ENCODE measurements at places on chromosomes 3 and 15. TPM values are rescaled to one million over a fixed set of nuclear protein-coding genes. Genes with fewer than 3 reads are reported as not detected.

ACTL6A gene
- 86.5 TPM for total RNA-seq

GRCh38 chr15:58522391-58522790 lies 90.6 kb downstream of the LIPC start:
- H3K27ac ChIP-seq: peak overlapping the region; percentile 58
- H3K36me3 ChIP-seq: no peaks in the 10 kb centered on the region
- peaks cover 44% of the 10 kb centered on the region for H3K4me1 ChIP-seq
- DNase-seq: no peak

DAG1 gene
- 18.8 TPM for total RNA-seq

DNA sequence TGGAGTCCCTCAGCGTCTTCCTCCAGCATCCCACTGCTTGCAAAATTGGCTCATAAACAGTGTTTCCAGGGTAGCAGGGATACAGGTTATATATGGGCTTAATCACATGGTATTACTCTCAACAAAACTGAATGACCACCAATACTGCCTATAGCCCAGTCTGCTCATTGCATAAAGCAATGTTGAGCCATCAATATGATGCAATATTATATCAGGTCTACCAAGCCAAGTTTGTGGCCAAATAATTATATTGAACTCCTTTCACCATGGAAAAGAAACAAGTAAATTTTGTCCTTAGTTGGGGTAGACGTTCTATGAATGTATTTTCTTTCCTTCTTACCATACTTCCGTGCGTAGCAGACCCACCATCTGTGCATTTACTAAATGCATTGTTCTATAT lies 652.3 kb downstream of the ROBO1 start:
- no peak overlapping the region for H3K4me3 ChIP-seq
- H3K36me3 ChIP-seq: no peaks in the 10 kb centered on the region
- no peaks in the 10 kb centered on the region for H3K4me1 ChIP-seq
- no peak overlapping the region for H3K27ac ChIP-seq
- H3K27me3 ChIP-seq: no peaks in the 10 kb centered on the region

MKRN3 gene
- 0.91 TPM for total RNA-seq

DNA sequence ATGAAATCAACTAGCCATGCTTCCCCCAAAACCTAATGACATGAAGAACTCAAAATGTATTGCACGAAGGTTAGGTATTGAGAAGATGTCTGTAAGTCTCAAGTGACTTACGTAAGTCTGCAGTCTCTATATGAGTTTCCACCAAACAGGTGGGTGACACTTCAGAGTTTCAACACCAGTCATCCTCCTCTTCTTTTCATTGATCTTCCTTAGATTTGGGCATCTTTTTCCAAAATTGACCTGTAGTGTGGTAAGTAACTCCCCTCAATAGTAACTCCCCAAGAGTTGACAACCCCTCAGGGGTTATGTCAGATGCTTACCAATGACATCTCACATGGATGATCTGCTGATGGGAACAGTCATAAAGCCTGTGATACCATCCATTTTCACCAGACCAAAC lies 46.1 kb downstream of the GPR176 start:
- H3K27me3 ChIP-seq: peaks cover 25% of the 10 kb centered on the region
- no peak overlapping the region for H3K27ac ChIP-seq
- DNase-seq: no peak
- no peak overlapping the region for H3K4me3 ChIP-seq

DNA sequence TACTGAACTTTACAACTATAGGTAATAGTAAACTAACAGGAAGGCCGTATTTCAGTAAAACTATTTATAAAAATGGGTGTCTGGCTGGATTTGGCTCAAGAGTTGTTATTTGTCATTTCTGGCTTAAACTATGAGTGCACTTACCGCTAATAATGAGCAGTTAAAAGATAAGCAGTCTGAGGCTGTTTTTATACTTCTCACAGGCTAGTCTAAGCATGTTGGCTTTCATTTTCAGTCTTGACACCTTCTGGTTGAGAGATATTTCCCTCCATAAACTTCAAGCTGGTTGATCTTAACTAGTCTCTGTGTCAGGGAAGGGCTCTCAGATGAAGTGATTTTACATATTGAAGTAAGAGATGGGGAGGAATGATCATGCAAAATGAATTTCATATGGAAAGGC lies 96.1 kb downstream of the RSRC1 start:
- no peak overlapping the region for H3K27ac ChIP-seq
- no peaks in the 10 kb centered on the region for H3K27me3 ChIP-seq
- peaks cover 30% of the 10 kb centered on the region for H3K36me3 ChIP-seq
- no peaks in the 10 kb centered on the region for H3K4me1 ChIP-seq

USP3 gene
- total RNA-seq: 48.3 TPM

C3orf20 gene
- total RNA-seq: 0.11 TPM

CCDC54 gene
- total RNA-seq: not detected

DNA sequence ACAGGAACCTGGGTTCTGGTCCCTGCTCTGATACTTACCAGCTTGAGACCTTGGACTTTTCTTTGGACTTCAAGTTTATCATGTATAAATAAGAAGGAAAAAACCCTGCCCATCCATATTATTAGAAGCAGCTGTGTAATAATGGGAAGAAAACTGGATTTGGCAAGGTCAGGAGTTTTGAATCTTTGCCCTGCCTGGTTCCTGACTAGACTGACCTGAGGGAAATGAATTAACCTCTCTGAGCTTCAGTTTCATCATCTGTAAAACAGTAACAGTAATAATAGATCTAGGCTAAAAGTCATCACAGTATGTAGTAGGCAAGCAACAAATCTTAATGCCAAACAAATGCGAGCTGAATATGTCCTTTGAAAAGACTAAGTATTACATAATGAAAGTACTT lies 68.8 kb downstream of the FSIP1 start:
- H3K27ac ChIP-seq: no peak overlapping the region
- H3K27me3 ChIP-seq: no peaks in the 10 kb centered on the region
- no peaks in the 10 kb centered on the region for H3K36me3 ChIP-seq
- no peaks in the 10 kb centered on the region for H3K4me1 ChIP-seq

- H3K27me3 ChIP-seq: peaks cover 11% of the 10 kb centered on the region
- no peak overlapping the region for H3K27ac ChIP-seq
- H3K4me1 ChIP-seq: no peaks in the 10 kb centered on the region
- no peaks in the 10 kb centered on the region for H3K36me3 ChIP-seq
These were observed 1.1 kb downstream of the IQCF6 start for GRCh38 chr3:51777985-51778384.

GRCh38 chr3:169668072-169668956 lies 4.8 kb upstream of the MECOM start:
- peaks cover 79% of the 10 kb centered on the region for H3K27me3 ChIP-seq
- peak; percentile 27 for DNase-seq
- peak overlapping the region; percentile 48 for H3K4me3 ChIP-seq
- peaks cover 29% of the 10 kb centered on the region for H3K4me1 ChIP-seq
- H3K27ac ChIP-seq: no peak overlapping the region

- peaks cover 7% of the 10 kb centered on the region for H3K27me3 ChIP-seq
- DNase-seq: no peak
- no peak overlapping the region for H3K4me3 ChIP-seq
- H3K27ac ChIP-seq: no peak overlapping the region
- H3K4me1 ChIP-seq: peaks cover 4% of the 10 kb centered on the region
These were observed 98.1 kb downstream of the CORO2B start for GRCh38 chr15:68676926-68677325.

DNA sequence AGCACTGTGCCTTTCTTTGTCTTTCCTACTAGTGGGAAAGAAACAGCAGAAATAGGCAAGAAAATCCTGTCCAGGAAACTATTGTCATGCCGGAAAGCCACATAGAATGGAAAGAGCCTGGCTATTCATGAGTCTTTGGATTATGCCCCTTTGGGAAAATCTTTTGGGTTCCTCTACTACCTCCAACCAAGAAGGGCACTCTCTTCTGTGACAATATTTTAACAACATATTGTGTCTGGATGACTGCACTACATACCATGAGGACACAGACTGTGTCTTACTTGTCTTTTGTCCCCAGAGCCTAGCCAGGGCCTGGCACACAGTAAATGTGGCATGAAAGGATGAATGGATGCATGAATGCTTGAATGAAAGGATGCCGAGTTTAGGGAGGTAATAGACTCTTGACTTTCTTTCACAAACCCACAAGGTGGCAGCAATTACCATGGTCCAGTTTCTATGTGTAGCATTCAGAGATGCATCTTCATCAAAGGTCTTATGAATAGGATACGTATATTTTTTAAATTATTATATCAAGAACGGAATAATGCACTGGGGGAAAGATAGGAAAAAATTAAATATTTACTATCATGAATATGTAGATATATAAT lies 30.3 kb downstream of the ARL14 start:
- peak; percentile 45 for DNase-seq
- H3K4me1 ChIP-seq: no peaks in the 10 kb centered on the region
- H3K36me3 ChIP-seq: no peaks in the 10 kb centered on the region
- no peak overlapping the region for H3K27ac ChIP-seq

ANAPC13 gene
- total RNA-seq: 24.9 TPM

C3orf22 gene
- not detected for total RNA-seq

DNA sequence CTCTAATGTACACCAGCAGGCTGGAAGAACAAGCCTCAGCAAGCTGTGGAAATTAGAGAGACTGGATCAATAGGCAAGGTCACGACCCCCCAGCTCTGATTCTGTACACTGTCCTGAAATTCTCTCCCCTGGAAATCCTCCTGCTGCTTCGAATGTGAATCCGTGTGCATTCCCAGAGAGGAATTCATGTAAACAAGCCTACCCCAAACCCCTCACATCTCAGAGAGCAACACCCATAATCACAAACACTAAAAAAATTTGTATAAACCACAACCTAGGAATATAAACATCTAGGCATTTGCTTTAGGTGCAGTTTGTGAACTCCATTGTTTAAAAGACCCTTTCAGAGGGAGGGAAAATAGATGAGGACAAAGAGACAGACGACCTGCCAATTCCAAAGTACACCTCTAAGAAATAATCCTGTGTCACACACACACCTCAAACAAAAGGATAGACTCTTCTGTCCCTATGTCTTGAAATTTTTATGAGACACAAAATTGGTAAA lies 325.2 kb downstream of the WDR72 start:
- no peak overlapping the region for H3K27ac ChIP-seq
- no peaks in the 10 kb centered on the region for H3K36me3 ChIP-seq
- no peaks in the 10 kb centered on the region for H3K4me1 ChIP-seq
- no peak for DNase-seq

CPNE4 gene
- not detected for total RNA-seq

GRCh38 chr15:61169904-61170695 lies 59.0 kb downstream of the RORA start:
- peaks cover 11% of the 10 kb centered on the region for H3K27me3 ChIP-seq
- peak; percentile 50 for DNase-seq
- peak overlapping the region; percentile 40 for H3K4me3 ChIP-seq
- H3K4me1 ChIP-seq: peaks cover 20% of the 10 kb centered on the region

- H3K36me3 ChIP-seq: no peaks in the 10 kb centered on the region
- no peak overlapping the region for H3K27ac ChIP-seq
- DNase-seq: no peak
- no peaks in the 10 kb centered on the region for H3K4me1 ChIP-seq
- H3K4me3 ChIP-seq: no peak overlapping the region
These were observed 108.7 kb downstream of the P2RY1 start for GRCh38 chr3:152943645-152944044.

C3orf80 gene
- not detected for total RNA-seq

DNA sequence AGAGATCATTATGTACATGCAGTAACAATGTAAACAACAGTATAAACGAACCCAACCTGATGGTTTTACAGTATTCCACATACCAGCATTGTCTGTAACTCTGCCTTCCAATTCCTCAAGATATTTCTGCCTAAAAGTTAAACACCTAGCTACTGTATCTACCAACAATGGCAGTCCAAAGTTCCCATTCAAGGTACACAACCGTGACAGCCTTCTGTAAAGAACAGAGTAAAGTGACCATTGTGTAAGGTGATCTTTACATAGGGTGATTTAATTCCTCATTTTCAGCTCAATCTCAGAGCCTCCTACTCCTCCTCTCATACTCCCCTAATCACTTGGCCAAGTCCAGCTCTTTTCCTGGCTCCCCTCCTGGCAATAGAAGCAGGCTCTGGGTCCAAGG lies 10.4 kb downstream of the SECISBP2L start:
- H3K4me3 ChIP-seq: no peak overlapping the region
- H3K27me3 ChIP-seq: no peaks in the 10 kb centered on the region
- no peak overlapping the region for H3K27ac ChIP-seq
- H3K4me1 ChIP-seq: peaks cover 6% of the 10 kb centered on the region

DNA sequence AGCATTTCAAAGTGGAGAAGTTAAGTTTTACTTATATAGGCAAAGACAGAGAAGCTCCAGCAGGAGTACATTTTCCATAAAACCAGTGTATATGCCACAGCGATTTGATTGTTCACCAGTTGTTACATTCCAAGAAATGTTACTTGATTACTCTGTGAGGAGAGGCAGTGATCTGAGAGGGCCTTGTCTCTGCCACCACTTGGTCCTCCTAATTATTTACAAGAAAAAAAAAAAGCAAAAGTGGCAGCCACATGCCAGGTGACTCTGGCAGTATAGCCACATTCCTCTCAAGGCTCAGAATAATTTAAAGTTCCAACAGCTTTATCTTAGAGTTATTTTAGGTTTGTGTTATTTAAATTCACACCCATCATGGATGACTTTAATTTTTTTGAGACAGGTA lies 1077.8 kb downstream of the ZPLD1 start:
- H3K4me3 ChIP-seq: no peak overlapping the region
- DNase-seq: no peak
- H3K27ac ChIP-seq: no peak overlapping the region
- H3K4me1 ChIP-seq: no peaks in the 10 kb centered on the region

DNA sequence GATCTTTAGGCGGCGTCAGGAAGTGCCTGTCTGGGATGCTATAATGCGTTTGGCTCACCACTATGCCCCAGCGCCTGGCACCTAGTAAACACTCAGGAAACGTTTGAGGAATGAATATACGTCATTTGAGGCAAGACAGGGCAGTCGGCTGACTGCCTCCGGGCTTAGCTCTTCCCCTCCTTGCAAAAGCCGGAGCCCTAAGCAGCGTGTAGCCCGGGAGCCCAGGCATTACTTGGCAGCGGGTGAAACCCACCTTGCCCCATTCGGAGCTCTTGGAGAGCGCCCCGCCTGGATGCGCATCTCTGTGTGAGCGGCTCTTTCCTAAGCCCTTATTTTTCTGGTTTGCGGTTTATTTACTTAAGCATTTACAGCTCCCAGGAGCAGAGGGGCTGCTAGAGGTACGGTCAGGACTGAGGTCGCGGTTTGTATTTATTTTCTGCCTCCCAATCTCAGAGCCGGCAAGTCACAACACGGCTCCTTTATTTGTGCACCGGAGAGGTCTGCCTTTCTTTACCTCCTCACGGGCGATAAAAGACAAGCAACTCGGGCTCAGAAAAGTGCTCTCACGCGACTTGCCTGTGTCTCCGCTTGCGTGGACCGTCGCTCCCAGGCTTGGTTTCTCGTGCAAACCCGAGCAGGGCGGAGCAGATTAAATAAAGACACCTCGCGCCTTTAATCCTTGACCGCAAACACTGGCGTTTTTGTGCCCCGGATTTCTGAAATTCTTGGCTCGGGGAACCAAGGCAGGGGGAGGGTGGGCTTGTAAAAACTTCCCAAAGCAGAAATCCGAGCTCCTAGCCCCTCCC lies 737 bp upstream of the ITPR1 start:
- peak overlapping the region; percentile 89 for H3K27ac ChIP-seq
- H3K27me3 ChIP-seq: peaks cover 22% of the 10 kb centered on the region
- peaks cover 26% of the 10 kb centered on the region for H3K36me3 ChIP-seq
- peaks cover 37% of the 10 kb centered on the region for H3K4me1 ChIP-seq
- peak; percentile 70 for DNase-seq

SLC15A2 gene
- total RNA-seq: 3.9 TPM

All from activated CD8-positive, alpha-beta T cell treated with anti-CD3 and anti-CD28 coated beads, Interleukin-2, amount 10 ng/mL, durations not matched to agents 7 days and 5 days (primary cell).